Tibial nerve (tissue), 4 donors: ENCODE measurements at places on chromosomes 7 and 10. TPM values are rescaled to one million over a fixed set of nuclear protein-coding genes. Genes with fewer than 3 reads are reported as not detected.

GRCh38 chr7:106545275-106545674 lies 115.7 kb downstream of the CCDC71L start:
- no peak for DNase-seq
- no peak overlapping the region for H3K27ac ChIP-seq
- no peaks in the 10 kb centered on the region for H3K27me3 ChIP-seq
- no peaks in the 10 kb centered on the region for H3K36me3 ChIP-seq
- no peaks in the 10 kb centered on the region for H3K4me1 ChIP-seq
- H3K4me3 ChIP-seq, result no peak overlapping the region

DNA sequence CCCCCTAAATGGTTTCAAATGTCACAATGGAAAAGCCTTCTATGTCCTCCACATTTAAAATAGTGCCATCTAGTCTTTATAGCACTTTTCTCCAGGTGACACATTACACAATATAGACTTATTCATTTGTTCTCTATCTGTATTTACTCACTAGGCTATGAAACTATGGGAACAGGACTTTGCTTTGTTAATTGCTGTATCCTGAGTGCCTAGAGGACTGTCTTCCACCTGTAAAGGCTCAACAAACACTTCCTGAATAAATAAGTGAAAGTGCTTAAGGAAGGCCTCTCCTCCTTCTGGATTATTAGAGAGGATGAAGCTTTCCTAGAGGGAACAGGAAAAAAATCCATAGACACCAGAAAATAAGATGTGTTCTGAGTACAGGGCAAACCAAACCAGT lies 397.6 kb upstream of the LRRN3 start:
- H3K27ac ChIP-seq, result no peak overlapping the region
- H3K27me3 ChIP-seq, result no peaks in the 10 kb centered on the region
- no peak for DNase-seq
- no peak overlapping the region for H3K4me3 ChIP-seq
- H3K4me1 ChIP-seq, result no peaks in the 10 kb centered on the region
- H3K36me3 ChIP-seq, result no peaks in the 10 kb centered on the region

DNA sequence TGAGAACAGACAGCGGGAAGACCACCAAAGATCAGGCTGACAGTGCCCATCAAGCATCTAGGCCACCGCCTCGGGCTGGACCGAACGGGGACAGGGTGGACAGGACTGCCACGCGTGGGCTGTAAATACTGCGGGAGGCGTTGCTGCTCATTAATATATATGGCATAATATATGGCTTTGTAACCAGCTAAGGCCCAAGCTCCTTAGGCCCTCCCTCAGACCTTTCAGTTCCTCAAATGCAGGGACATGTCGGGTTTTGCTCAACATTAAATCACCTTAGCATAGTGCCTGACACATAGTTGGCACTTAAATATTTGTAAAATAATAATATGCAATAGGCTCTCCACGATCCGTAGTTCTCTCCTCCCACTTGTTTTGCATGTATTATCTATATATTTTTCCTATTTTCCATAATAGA lies 402 bp upstream of the TMEM168 start:
- peak overlapping the region; percentile 97 for H3K4me3 ChIP-seq
- H3K27ac ChIP-seq, result peak overlapping the region; percentile 64
- no peaks in the 10 kb centered on the region for H3K27me3 ChIP-seq

GRCh38 chr10:99329304-99329553 lies at the start of gene CNNM1:
TSS of gene CNNM1 (plus strand) at chr10:99329356. CDS start at chr10:99329388, 32 bp downstream.
- peak within 1 kb of the TSS; percentile 11 for H3K4me3 ChIP-seq
- no peak within 1 kb of the TSS for H3K27ac ChIP-seq
- H3K4me1 ChIP-seq, result no peaks in the 10 kb centered on the region

DNA sequence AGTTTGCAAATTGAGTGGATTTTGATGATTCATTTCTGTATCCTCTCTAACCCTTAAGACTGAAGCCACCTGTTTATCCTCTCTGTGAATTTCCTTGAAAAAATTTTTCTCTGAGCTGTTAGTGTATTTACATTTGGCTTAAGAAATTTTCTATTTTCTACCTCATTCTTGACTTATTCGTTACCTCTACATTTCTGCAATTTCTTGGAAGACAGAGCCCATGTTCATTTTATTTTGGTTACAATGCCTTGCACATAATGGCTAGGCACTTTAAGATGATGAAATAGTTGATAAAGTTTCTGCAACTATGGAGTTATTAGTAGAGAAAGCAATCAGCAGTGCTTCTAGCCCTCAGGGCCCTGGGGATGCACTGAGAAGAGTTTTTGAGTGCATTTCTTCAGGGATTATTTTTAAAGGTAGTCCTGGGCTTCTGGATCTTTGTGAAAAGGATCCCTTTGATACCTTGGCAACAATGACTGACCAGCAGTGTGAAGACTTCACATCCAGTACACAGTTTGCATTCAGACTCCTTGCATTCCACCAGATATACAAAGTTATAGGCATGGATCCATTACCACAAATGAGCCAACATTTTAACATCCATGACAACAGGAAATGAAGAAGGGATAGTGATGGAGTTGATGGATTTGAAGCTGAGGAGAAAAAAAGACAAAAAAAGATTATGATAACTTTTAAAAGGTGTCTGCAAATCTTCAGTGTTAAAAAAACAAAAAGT lies 68.2 kb downstream of the CH25H start:
- DNase-seq, result no peak
- H3K27ac ChIP-seq, result no peak overlapping the region
- no peaks in the 10 kb centered on the region for H3K36me3 ChIP-seq
- H3K4me3 ChIP-seq, result no peak overlapping the region
- no peaks in the 10 kb centered on the region for H3K27me3 ChIP-seq

The SEMA3A gene
- 9.0 TPM for total RNA-seq
